NCI-H510A (cell line): ENCODE measurements at places on chromosomes 6 and 20.

DNA sequence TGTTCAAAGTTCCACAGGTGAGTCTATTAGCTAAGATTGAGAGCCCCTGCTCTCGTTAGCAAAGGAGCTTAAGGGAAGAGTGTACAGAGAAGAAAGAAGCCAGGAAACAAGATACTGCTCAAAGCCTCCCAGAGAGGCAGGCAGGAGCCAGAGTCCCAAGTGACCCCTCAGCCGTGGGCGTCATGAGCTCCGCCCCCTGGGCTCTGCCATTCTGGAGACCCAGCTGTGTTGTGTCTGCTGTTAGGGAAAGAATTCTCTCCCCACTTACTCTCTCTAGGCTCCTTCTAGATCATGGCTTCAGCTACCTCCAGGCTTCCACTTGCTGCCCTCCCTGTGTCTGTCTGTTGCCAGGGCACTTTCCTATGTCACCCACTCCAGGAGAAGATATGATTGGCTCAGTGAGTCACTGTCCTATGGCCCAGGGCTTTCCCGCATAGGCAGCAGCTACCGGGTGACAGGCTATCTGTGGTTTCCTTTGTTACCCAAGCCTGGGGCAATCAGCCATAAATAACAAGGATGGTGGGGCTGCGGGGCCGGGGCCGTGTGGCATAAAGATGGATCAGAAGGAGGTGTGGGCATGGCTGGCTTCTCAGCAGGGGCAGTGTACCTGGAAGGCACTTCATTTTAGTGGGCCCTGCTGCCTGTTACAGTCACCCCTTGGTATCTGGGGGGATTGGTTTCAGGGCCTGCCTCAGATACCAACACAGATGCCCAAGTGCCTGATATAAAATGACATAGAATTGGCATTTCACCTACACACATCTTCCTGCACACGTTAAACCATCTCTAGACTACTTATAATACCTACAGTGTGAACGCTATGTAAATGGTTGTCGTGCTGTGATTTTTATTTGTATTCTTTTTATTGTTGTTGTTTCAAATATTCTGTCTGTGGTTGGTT is 118.9 kb downstream of the ARMC2 start:
- no peak for DNase-seq

- DNase-seq = no peak
These were observed 9.8 kb downstream of the NFATC2 start for GRCh38 chr20:51532577-51533191.

DNA sequence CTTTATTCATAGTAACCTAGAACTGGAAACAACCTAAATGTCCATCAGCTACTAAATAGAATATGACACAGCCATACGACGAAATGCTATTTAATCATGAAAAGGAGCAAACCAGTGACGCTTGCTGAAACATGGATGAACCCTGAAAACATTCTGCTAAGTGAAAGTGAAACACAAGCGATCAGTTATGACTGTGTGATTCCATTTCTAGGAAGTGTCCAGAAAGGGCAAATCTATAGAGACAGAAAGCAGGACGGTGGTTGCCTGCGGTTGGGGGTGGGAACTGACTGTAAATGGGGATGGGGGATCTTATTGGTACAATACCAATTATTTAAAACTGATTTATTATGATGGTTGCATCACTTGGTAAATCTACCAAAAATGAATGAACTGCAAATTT is 126.8 kb downstream of the IPCEF1 start:
- no peak for DNase-seq

GRCh38 chr20:57871237-57871632 is 161.4 kb upstream of the PMEPA1 start:
- no peak for DNase-seq

DNA sequence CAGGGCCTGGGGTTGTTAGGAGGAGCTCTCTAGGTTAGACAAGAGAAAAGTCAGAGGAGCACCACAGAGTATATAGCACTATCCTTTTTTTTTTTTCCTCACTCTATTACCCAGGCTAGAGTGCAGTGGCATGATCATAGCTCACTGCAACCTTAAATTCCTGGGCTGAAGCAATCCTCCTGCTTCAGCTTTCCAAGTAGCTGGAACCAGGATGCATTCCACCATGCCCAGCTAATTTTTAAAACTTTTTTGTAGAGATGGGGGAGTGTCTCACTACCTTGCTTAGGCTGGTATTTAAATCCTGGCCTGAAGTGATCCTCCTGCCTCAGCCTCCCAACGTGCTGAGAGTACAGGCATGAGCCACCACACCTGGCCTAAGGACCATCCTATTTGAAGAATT is 19.3 kb upstream of the AKIRIN2 start:
- DNase-seq = no peak

DNA sequence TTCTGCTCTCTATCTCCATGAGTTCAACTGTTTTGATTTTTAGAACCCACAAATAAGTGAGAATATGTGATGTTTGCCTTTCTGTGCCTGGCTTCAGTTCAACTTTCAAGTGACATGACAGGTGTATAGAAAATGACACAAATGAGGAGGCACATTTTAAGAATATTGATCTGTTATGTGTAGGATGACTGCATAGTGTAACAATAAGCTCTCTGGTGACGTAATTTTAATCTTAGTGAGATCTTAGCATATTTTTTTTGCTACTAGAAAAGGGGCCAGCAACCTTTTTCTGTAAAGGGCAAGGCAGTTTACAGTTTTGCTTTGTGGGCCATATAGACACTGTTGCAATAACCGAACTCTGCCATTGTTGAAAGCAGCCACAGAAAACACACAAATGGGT is 130.2 kb downstream of the PHF3 start:
- DNase-seq = no peak

DNA sequence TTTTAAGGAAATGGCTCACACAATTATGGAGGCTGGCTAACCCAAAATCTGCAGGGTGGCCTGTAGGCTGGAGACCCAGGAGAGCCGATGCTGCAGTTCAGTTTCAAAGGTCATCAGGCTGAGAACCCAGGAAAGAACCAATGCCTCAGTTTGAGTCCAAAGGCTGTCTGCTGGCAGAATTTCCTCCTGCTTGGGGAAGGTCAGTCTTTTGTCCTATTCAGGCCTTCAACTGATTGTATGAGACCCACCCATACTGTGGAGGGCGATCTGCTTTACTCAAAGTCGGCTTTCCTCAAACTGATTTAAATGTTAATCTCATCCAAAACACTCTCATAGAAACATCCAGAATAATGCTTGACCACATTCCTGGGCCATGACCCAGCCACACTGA is 189.7 kb upstream of the CDYL start:
- no peak for DNase-seq

DNA sequence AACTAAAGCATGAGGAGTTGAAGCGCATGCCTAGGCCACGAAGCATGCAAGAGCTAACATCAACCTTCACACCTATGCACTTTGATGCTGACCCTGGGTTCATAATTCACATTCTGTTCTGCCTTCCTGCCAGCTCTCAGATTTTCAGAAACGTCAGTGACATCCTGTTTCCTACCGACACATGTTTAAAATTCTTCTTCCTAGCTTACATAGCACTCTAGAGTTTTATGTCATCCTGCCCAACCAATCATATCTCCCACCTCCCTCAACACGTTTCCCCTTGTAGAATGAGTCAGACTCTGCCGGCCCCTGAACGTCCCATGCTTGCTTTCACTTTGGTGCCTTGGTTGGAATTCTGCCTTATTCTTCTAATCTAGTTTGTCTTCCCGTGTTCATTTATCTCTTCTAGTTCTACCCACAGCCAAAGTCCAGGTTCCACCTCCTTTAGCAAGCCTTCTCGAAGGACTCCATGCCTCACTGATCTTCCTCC is 97.2 kb upstream of the MAP7 start:
- DNase-seq = no peak

DNA sequence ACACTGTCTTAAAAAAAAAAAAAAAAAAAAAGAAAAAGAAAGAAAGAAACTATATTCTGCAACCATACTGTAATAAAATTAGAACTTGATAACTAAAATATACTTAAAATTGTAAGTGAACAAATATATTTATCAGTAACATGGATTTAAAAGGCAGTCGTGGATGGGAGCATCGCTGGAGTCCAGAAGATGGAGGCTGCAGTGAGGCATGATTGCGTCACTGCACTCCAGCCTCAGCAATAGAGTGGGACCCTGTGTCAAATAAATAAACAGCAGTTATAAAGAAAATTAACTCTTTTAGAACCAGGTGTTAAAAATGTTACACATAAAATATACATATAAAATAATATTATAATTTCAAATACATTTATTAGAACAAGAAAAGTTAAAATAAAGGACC is 8.7 kb downstream of the PSMB9 start:
- no peak for DNase-seq

- no peak for DNase-seq
These were observed 234.9 kb downstream of the BCKDHB start for GRCh38 chr6:80341330-80341729.

GRCh38 chr20:54650052-54650719 is 174.8 kb downstream of the DOK5 start:
- DNase-seq = no peak

GRCh38 chr6:154438882-154439415 is 71.5 kb downstream of the CNKSR3 start:
- no peak for DNase-seq

DNA sequence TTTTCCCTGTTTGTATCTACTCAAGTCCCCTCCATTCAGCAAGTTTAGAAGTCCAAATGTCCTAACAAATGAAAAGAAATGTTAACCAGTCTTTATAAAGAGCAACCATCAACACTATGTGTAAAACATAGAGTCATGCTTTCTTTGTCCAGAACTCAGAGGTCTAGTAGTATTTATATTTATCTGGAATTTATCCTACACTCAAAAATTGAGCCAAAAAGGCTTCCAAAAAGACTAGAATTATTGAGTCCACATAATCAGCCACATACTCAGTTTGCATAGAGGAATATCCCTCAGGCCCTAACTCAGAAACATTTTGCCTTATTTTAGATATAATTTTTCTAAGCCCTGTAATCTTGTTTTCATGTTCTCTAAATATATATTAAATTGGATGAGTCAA is 455.0 kb downstream of the COL12A1 start:
- no peak for DNase-seq

- DNase-seq = peak; percentile 42
These were observed 468.9 kb downstream of the PRKN start for GRCh38 chr6:162258647-162259046.

DNA sequence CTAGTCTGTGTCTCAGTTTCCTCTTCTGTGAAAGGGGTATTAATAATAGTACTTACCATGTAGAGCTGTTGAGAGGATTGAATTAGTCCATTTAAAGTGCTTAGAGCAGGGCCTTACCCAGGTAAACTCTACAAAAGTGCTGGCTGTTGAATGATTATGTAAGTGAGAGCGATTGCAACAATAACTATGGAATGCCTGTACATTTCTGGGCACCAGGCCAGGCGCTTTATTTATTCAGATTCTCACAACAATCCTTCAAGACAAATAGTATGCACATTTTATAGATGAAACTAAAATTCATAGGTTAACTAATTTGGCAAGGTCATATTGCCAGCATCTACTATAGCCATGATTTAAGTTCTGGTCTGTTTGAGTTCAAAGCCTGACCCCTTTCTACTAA is 78.3 kb upstream of the MMS22L start:
- no peak for DNase-seq

DNA sequence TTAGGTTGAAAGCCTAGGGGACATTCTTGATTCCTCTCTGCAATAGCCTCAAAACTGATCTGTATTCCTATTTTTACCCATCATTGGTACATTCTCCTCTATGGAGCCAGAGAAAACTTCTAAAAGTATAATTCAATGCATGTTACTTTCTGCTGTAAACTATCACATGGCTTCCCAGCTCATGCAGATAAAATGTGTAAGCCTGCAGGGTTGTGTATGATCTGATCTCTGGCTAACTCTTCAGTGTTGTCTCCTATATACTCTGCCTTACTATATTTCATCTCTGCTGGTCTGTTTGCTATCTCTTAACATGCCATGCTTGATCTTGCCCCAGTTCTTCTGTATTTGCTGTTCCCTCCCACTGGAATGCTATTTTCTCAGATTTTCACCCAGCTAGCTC is 323.3 kb upstream of the RSPO3 start:
- no peak for DNase-seq

GRCh38 chr6:2753743-2754142 is 3.0 kb upstream of the MYLK4 start:
- no peak for DNase-seq

- no peak for DNase-seq
These were observed 73.1 kb upstream of the QKI start for GRCh38 chr6:163341224-163342061.

DNA sequence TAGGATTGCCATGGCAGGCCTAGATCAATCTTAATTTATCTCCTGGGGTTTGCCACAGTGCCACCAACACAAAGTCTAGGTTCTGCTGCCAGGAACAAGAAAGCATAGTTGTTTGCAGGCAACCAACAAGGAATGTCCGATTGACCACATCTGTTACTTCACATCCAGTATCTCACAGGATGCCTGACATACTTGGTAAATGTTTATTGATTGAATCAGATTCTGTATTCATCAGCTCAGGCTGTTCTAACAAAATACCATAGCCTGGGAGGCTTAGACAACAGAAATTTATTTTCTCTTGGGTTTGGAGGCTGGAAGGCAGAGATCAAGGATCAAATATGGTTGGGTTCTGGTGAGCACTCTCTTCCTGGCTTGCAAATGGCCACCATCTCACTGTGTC is 26.3 kb upstream of the MC3R start:
- DNase-seq = no peak

- no peak for DNase-seq
These were observed 10.7 kb downstream of the SDC4 start for GRCh38 chr20:45337367-45338120.

- DNase-seq = no peak
These were observed 14.6 kb upstream of the MEI4 start for GRCh38 chr6:77638129-77638830.

GRCh38 chr6:14452567-14453527 is 335.3 kb downstream of the CD83 start:
- DNase-seq = no peak

DNA sequence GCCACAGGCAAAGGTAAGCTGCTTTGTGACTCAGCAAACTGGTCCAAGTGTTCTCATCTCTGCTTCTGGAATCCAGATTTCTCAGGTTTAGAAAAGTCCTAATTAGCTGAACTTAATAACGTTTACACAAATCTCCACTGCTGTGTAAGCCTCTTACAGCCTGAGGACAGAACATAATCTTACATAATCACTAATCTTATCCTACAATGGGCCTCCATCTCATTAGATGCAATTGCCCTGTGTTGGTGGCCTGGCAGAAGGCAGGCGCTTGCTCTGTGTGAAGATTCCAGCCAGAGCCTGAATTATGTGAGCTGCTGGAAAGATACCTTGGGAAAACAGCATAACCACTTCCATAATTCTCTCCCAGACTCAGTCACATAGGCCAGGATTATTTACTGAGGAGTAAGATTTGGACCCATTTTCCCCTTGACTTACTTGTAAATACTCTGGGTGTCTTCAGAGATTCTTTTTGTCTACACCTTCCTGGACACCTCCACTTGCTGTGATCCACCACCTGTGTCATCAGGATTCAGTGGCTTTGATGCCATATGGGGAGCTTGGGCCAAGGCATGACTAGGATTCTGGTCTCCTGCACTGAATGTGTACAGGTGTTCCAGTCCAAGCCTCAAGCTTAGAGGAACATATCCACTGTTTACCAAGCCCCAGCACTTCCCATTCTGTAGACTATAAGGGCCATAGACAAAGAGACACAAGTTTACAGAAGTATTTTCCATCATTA is 104.4 kb downstream of the C6orf118 start:
- DNase-seq = no peak
